Stimulated activated CD4-positive, alpha-beta T cell treated with anti-CD3 and anti-CD28 coated beads, Interleukin-1b, Interleukin-23, amount 100 ng/mL, for 48 hours (primary cell): ENCODE measurements at places on chromosomes 5 and 9.

DNA sequence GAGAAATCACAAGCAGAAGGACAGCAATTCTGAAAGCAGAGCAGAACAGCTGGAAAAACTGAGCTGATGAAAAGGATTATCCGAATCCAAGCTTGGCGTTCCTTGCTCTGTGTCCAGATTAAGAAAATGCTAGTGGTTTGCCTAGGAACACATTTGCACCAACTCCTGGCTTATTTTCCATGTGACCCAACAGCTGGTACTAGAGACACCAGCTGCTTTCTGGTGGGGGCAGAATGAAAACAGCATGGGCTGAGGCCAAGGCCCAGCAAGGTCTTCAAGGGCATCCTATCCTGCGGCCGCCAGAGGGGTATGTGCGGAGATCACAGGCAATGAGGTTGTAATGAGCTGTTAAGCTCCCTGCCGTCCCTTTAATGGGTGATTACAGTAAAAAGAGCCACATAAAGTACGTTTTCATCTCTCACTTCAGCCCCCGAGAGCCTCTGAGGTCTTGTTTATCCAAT is 131.5 kb downstream of the DOCK8 start:
- DNase-seq: no peak

GRCh38 chr5:67082941-67083340 is 113.7 kb downstream of the CD180 start:
- DNase-seq: no peak

DNA sequence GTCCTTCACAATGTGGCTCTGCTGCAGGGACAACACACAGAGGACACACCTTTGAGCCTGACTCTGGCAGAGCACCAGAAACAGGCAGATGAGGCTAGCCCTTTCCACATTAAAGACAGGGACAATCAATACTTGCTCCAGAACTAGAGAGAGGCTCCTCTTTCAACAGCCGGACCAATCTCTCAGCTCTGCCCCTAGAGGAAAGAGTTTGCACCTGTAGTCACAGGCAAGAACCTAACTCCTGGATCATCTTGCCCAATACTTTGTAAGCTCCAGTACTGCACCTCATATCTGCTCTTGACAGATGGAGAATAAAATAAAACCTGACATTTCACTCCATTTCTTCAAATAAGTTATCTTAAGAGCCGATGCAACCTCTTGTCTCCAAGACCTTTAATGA is 52.1 kb downstream of the EPB41L4A start:
- no peak for DNase-seq

DNA sequence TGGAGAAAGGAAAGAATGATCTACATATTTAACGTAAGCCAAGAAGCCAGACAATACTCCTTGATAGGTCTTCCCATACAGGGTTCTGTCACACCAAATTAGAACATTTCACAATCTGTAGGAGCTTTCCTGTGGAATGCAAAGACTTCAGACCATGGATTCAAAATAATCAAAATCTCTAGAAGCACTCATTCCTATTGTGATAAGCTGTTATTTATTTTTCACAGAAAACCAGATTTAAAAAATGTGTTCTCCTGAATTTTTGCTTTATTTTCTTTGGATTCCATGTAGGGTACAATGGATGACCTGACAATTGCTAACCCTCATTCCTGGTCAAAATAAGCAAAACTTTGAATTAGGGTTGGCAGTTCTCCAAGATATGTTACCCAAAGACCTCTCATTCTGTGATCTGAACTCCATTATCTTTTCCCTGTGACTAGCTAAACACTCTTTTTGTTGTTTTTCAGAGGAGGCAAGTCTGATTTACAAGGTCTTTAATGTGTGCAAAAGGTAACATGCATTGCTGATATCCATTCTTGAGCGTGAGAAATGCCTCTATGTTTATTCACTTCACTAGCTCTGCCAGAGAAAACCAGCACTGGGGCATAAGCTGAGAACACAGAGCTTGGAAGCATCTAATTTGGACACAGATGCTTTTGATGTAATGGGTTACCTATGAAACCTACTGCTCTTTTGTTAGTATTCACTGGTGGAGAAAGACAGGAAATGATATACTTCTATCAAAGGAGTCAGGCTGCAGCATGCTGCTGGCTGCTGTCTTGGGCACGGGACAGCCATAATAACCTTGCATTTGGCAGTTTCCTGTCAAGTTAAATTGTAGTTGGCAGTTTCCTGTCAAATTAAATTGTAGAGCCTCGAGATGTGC is 31.4 kb downstream of the ACTBL2 start:
- DNase-seq: no peak

DNA sequence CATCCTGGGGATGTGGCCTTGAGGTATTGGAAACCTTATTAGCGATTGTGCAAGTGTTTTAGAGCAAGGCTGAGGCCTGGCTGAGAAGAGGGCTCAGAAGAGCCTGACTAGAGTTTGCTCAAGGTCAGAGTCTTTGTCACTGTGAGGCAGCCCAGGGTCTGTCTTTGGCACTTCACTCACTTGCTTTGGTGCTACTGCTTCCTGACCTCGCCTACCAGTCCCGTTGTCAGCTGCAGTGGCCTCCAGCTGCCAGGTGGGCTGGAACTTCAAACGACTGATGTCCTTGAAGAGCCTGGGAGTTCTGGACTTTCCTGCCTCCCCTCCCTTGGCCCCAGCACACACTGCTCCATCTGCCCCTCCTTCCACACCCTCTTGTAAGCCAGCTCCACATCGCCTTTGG is 228.0 kb downstream of the SNX18 start:
- DNase-seq: no peak

DNA sequence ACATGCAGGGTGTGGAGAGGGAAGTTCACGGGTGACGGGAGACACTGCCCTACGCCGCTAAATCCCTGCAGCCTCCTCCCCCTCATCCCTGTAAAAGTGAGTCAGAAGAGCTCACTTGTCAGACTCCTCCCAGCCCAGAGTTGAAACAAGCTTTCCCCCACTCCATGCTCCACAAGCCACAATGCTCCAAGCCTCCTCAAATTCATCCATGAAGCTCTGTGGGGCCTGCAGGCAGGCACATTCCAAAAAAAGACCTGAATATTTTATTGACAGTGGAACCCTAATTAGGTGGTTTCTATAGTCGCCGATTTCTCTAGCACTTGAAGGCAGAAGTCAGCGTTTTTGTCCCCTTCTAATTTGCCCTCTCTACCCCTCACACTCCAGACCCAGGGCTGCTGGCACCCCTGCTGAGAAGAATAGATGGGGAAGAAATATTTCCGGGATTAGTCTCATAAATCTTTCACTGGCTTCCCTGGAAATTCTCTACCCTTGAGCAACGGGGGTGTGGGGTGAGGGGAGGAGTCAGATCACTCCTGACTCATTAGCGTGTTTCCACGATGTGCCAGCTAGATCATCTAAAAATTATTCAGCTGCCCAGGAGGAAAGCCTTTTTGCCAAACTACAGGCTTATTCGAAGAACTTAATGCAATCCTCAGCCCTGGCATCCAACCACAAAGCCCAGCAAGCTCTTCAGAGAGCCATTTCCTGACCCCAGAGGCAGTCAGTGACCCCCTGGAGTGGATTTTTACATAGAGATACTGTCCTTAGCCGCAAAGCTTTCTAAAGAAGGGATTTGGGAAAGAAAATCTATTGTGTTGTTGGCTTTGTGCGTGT is 97.1 kb downstream of the ENC1 start:
- DNase-seq: no peak

DNA sequence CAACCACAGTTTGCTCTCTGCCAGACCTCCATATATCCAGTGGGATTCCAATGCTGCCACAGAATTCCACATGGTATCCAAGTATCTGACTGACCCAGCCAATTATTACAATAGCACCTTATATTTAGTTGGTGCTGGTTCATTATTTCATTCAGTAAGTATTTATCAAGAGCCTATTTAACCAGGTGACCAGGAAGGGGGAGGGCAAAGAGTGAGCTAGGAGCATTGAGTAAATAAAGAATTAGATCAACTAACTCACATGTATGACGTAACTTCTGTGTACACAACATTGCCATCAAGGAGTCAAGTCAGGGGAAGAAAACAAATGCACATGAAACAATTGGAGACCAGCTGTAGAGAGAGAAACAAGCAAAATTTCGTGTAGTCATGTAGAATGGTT is 207.1 kb upstream of the PAPPA start:
- DNase-seq: no peak

DNA sequence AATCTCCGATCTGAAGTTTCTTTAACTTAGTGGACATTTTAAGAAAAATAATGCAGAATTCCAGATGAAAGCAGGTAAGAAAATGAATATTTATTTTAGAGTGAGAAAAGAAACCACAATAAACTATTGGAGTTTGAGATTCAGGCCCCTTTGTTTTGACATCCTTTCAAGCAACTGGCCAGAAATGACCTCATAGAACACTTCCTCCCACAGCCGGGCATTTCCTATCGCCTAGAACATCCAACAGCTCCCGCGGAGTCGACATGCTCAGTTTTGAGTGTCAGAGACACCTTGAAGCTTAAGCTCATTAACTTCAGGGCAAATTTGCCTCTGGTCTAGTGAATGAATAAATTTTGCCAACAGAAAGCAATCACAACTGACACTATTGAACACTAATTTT is 369.2 kb downstream of the TLE4 start:
- no peak for DNase-seq

DNA sequence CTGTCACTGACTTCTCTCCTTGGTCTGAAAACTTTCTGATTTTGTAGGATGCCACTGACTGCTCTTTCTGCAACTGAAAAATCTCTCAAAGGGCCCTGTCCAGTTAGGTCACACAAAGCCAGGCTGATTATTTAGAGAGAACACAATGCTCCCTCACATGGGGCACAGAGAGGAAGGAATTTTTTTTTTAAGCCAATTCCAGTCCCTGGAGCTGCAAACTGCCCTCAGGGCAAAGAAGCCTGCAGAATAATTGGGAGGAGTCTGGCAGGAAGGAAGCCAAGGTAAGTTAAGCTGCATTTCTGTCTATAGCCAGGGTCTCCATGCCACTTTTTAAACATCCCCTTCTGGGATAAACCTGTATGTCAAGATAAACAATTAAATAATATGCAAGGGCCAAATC is 305.5 kb downstream of the ZSWIM6 start:
- DNase-seq: no peak

DNA sequence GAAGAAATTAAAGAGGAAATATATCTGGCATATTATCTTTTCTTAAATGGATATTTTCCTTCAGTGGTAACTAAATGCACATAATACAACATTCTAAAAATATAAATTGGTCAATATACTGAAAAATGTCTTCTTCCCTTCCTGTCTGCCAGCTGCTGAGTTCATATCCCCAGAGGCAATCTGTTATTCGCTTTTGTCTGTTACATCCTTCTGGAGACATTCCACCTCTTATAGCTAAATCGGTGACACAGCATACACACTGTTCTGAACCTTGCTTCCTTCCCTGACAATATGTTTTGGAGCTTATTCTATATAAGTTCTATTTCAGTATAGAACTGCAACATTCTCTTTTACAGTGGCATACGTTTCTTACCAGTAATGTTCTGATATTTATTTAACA is 147.8 kb downstream of the TENT4A start:
- no peak for DNase-seq

DNA sequence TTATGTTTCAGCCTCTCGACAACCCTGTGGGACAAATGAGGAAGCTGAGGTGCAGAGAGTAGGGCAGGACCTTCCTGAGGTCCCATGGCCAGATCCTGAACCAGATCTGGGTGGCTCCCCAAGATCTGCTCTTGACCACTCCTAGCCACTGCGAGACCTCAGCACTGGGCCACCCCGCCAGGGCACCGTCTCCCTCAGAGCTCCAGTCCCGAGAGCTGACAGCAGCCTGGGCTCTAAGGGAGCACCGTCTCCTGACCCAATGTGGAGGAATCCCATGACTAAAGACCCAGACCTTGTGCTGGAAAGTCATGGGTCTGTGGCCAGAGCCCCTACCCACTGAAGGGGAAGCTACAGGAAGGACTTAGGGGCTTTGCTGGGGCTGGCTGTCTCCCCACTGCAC is 4.5 kb upstream of the LMX1B start:
- DNase-seq: no peak

DNA sequence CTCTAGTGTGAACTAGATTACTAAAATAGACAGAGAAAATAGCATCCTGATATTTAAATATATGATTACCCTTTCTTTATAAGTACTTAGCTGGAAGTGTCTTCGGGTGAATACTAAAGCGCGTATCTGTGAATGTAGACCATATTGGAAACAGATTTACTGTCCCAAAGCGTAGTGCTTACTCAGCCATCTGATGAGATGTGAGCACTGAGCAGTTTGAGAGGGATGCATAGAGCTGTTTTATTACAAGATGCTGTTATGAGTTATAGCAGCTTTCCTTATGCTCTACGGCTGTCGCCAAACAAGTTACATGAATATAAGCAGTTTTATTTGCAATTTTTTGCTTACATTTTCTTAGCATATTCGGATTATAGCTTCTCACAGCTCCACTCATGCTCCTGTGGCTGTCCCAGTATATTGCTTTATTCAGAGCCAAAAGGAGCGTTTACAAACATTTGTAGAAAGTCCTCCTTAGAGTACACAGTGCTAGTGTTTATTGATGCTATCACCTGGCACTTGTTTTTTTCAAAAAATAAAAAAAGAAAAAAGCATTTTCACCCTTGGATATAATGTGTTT is 981.4 kb upstream of the WWC1 start:
- DNase-seq: no peak

GRCh38 chr9:128702445-128702948 is at the start of gene PKN3:
Gene PKN3, plus strand, starts transcription at chr9:128702503. Its CDS starts 413 bp downstream, at chr9:128702916.
- peak; percentile 85 for DNase-seq

DNA sequence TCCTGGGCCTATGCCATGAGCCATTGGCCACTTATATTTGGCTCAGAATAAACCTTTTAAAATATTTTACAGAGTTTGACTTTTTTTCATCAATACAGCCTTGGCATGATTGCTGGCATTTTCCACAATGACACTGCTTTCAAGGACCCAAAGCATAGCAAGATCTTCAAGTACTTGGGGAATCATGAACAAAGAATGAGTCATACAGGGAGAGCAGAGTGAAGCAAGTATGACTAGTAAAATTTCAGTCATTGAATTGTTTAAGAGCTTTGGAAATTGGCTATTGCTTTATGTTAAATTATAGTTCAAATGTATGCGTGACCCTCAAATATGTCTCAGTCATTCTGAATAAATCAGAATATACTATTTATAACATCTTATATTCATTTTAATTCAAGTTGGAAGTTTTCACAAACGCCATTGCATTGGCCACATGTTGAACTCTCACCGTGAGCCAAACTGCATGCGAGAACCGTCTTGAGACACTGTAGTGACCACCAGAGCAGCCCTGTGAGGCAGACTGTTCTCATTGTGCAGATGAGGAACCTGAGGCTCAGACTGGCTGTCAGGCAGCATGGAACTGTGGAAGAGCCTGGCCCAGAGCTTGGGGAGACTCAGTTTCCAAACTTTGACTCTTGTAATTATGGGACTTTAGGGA is 52.9 kb downstream of the GDNF start:
- no peak for DNase-seq

GRCh38 chr5:108560581-108560980 is 178.7 kb upstream of the FBXL17 start:
- no peak for DNase-seq

DNA sequence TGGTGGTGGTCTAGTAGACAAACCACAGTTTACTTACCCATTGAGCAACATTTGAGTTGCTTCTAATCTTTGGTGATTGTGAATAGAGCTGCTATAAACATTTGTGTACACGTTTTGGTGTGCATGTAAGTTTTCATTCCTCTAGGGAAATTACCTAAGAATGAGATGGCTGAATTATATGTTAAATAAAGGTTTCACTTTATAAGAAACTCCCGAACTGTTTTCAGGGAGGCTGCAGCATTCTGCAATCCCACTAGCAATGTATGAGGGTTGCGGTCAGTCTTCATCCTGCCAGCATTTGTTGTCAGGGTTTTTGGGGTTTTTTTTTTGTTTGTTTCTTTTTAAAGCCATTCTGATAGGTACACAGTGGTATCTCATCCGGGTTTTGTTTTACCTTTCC is 45.7 kb upstream of the PPARGC1B start:
- DNase-seq: no peak
